ENCODE measurements at places on chromosomes 7 and 10. TPM values are rescaled to one million over a fixed set of nuclear protein-coding genes. Genes with fewer than 3 reads are reported as not detected.

The TET1 gene
- 2.8 TPM for total RNA-seq

The FAM221A gene
- 3.7 TPM for total RNA-seq

The GPER1 gene
- 4.3 TPM for total RNA-seq

The ZC3HAV1 gene
- 14.1 TPM for total RNA-seq

The FBXO24 gene
- total RNA-seq: 1.0 TPM

The ZNF25 gene
- total RNA-seq: 21.4 TPM

DNA sequence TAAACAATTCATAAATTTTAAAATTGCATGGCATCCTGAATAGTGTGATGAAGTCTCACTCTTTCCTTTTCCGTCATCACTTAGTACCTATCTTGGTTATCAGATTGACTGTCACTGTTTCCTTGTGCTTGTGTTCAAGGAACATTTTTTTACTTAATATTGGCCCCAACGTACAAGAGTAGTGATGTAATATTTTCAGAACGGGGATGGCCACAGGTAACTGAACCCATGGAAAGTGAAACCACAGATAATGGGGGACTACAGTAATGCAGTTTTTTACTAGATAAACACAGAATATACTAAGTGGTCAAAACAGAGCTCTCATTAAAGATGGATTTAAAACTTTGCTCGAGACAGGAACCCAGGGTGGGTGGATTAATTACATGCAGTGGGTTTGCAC, 85.4 kb downstream of the MACC1 start:
- DNase-seq: no peak

GRCh38 chr7:2016761-2017480, 215.8 kb downstream of the MAD1L1 start:
- DNase-seq: peak; percentile 4

DNA sequence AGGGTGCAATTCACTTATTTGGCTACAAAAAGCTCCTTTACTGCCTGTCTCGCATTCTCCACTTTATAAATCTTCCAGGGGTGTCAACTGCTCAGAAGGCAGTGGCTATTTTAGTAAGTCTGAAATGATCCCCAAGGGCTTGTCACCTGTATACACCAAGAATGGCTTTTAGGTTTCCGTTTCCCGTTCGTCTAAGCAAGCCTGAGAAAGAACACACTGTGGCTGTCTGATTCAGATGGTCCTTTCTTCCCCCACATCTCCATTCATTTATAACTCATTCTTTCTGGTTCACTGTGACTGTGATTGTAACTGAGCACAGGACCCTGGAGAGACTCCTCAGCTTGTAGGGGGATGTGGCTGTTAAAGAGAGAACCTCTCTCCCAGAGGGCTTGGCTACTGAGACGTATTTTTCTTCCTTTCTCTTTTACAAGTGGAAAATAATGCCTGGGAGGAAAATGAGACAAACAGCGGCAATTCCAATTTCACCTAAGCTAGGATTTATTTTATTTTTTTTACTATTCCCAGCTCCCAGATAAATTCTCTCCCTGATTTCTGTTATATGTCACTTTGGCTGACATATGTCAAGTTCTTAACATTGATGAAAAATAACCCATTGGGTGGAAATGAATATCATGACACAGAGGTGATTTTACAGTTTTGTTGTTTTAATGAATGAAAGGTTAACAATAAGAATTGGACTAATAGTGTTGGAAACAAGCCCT, 129.3 kb downstream of the FAM107B start:
- no peak for DNase-seq

- DNase-seq: no peak
These were observed 60.0 kb downstream of the DGKB start for GRCh38 chr7:14842523-14842922.

DNA sequence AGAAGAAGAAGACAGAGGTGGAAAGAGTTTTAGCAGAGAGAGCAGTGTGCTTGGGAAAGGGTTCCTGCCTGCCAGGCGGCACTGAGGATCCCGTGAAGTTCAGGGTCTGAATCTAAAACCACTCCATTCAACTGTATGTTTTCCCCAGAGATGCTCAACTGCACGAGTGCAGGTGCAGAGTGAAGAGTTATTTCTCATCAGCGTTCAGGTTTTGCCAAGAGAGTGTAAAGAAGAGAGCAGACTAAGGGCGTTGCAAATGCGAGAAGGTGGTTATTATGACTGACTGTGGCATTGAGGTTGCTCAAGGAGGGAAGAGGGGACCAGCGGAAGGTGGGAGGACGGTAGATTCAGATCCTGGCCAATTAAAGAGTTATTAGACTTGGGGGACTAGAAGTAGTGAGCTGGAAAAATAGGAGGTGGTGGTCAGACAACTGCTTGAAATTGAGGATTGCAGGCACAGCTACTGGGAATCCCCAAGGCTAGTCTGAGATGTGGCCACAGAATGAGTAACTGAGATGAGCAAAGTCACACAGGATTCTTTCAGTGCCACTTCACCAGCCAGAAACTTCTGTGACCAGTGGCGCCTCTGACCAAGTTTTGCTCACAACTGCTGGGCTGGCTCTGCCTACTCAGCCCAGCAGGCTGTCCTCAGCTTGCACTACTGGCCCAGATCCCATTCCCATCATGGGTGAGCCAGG, 29.1 kb downstream of the STRA8 start:
- DNase-seq: no peak

DNA sequence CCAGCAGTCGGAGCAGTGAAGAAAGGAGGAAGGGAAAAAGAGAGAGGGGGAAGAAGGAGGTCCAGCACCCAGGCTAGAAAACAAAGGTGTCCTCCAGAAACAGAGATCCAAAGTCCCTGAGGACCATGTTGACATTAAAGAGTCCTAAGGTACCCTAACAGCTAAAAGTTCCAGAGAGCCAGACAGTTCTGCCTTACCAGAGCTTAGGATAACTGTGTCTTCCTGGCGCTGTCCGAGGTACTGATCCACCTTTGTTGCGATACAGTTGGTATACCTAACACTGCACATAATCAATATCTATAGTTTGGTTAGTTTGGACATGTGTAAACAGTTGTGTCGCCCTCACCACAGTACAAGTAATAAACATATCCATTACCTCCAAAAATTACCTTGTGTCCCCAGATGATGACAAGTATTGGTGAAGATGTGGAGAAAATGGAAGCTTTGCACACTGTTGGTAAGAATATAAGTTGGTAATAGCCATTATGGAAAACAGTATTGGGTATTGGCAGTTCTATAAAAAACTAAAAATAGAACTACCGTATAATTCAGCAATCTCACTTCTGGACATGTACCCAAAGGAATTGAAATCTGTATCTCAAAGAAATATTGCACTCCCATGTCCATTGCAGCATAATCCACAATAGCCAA, 59.8 kb downstream of the GRID1 start:
- DNase-seq: no peak

DNA sequence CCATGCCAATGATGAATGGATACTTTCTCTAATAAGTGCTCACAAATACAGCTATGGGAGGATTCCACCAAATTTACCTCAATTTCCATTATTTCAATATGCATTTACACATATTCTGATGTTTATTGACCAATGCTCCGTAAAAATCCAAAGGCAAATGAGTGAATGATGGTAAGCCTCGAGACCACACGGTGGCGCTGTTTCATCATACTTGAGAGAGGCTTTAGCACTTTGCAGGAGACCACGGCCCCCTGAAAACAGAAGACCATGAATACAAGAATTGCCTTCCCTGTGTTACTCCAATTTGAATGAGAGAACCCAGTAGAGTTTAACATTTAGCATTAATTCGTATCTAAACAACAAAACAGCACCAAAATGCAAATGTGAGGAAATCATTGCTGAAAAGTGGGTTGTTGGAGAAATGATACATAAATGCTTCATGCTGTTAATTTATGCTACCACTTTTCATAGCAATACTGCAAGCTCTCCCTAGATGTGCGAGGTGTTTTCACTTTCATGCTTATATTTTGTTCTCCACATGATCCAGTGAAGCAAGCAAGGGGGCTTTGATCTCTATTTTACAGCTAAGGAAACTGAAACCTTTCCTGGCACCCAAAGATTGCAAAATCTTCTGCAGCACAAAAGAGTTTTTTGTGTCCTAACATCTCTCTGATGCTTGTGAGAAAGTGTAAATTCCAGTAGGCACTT, 35.4 kb downstream of the TRIL start:
- peak; percentile 67 for DNase-seq

- DNase-seq: no peak
These were observed 1.5 kb upstream of the CHCHD1 start for GRCh38 chr10:73780301-73780700.

DNA sequence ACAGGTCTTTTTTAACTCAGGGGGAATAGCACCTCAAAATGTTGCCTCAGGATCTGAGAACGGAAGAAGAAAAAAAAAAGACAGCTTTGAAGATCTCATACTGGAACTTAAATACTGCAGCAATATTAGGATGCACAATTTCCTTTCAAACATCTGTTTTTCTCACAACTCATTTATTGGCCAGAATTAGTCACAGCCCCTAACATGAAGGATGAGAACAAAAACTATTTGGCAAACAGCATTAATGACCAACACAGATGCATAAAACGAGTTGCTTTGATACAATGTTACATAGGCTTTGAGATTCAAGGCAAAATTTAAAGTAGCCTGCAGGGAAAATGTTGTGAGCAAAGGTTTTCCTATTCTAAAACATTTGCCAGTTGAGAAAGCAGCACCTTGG, 36.5 kb downstream of the JMJD1C start:
- DNase-seq: no peak

DNA sequence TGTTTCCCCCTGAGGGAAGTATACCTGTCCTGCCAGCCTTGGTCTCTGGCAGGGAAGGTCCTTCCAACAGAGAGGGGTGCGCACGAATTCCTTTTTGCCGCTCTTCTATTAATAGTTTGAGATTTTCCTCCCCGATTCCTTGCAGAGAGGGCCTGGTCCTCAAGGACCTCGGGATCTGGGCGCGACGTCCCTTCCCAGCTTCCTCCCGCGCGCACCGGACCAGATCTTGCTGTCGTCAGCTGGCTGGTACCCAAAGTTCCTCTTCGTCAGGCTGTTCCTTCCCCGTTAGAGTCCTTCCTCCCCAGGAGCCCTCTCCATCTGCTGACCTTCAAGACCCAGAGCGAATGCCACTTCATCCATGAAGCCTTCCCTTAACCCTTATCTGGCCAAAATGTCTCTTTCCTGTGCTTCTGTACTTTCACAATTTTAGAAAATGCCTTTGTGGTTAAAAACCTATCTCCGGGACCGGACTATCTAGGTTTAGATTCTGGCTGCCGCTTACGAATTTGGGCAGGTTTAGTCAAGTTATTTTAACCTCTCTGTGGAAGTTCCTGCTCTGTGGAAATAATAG, 851 bp upstream of the GOT1 start:
- peak; percentile 89 for DNase-seq

DNA sequence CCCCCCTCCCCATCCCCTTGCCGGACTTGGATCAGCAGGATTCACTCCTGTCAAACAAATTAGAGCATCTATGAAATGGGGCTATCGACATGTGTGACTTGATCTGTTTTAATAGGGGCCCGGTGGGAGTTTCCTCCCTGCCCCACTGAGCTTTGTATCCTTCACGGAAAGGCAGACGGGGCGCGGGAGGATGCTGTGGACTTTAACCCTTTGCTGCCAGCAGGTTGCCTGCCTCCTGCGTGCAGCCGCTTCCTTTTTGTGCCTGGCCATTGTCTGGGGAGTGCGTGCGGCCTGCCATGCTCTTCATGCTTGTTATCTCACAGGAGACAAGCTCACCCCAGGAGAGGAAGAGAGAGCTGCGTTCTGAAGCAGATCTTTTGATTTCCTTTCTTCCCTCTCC, 512.8 kb upstream of the GALNT17 start:
- no peak for DNase-seq

DNA sequence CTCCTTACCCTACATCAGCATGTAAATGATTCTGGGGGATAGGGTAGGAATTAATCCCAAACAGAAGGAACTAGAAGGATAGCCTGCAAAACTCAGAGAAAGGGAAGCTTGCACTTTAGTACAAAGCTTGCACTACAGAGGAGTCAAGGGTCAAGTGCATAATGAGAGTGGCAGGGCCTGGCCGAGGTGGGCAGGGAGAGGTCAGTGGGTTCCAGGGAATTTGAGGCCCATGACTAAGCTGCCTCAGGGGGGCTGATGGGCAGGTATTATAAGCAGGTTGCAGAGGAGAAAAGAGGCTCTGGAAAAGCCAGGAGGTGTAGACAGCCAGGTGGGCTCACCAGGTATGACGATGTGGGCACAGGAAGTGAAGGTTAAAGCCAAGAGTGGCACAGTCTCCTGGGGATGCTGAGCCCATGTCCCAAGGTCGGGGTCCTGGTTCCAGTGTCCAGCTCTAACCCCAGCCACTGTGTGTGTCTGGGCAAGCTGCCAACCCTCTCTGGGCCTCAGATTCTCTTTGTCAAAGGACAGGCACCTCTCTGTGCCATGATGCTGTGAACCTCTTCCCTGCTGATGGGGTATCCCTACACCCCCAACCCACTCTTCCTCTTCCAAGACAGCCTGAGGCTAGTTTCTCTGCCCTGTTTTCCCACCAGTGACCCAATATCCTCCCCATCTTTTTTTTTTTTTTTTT, 32.0 kb upstream of the ELN start:
- DNase-seq: no peak

DNA sequence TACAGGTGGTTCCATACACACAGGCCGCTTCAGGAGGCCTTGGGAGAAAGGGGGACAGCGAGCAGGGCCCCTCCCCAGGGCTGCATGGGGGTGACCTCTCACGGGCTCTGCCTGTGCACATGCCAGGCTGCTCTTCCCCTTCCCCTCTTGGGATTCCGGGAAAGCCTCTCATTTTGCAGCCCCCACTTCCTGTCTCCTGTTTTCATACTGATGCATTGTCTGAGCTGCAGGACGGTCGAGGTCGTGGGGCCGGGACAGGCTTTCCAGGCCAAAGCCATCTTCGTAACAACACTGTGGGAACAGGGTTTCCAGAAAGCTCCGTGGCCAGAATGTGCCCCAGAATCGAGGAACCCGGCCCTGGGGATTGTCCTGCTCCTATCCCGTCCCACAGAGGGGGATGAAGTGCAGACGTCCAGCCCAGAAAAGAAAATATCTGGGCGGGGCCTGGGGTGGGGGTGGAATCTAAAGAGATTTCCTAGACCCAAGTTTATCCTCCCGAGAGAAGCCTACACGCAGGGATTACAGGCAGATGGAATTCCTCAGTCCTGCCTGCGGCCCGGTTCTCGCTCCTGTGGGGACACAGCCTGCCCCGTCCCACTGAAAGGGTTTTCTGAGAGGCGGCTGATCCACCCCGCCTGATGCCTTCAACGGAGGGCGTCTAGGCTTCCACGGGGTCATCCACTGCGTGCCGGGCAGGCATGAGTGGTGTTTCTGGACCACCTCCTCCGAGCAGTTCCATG, 29.5 kb upstream of the DNAAF5 start:
- DNase-seq: peak; percentile 74

DNA sequence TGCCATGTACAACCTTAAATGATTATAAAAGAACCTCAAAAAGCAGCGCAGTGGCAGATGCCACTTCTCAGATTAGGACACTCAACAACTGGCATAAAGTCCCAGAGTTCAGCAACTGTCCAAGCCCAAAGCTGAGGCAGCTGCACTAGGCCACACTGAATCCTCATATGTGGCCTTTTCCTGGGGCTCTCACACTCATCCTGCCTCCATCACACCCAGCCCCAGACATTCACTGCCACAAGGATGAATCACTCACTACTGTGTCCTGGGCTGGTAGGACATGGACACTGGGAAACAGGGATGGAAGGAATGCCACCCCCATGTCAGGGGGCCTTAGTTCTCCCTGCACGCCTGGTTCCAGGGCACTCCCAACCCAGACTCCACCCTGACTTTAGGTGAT, 547.7 kb downstream of the TNS3 start:
- DNase-seq: no peak
